ENCODE measurements at places on chromosomes 1 and 21.

DNA sequence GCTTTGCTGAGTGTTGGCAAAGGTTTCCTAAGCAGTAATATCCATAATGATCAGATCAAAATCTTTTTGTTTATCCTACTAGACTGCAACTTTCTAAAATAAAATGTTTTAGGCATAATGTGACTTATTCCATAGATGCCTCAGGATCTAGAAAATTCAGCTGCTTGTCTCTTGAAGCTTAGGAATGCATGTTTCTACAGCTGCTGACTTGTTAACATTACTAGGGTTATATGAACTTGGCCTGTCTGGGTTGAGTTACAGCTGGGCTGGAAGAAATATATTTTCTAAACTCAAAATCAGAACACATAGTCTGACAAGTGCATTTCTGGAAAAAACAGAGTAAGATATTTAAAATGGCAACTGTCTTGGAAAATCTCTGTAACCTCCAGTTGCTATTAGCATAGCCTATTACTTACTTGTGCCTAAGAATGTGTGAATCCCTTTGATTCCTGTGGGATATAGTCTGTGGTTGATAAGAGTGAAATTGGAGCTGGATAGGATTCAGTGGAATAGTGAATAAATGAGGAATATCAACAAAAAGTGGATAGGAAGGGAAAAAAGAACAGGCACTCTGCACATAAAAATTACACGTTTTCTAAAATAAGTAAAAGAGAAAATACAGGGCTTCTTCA is 61.2 kb downstream of the RGS4 start:
- no peak for DNase-seq

GRCh38 chr1:63189677-63190076 is 132.7 kb upstream of the FOXD3 start:
- DNase-seq = peak; percentile 86

- DNase-seq = no peak
Measured at GRCh38 chr1:6358757-6359201, 34.8 kb downstream of the ACOT7 start.

DNA sequence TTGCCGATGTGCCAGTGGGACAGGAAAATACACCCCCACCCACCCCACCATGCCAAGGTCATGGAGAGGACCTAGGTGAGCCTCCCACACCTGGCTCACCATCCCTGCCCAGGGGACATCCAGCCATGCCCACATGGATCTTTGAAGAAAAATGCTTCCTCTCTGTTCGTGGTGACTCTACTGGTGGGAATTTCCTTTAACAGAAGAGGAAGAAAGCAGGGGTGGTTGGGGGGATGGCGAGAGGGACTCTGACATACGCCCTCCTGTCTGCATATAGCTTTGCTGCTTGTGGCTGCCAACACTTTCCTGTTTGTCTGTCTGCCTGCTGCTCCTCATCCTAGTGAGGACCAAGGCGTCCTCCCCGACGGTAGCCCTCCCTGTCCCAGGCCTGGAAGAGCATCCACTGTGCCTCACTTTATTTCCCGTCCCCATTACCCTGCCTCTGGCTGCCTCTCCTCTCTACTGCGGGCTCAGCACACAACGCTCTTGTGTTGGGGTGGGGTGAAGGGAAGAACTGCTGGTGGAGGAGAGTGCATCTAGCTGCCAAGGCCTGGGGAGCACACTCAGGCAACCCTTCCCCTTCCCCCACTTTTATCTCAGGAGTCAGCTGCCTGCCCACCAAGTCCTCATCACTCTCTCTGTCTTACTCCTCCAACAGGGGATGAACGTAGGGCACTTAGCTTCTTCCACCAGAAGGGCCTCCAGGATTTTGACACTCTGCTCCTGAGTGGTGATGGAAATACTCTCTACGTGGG is 2.5 kb downstream of the SEMA4A start:
- DNase-seq = no peak

GRCh38 chr1:234272656-234273312 is 100.5 kb upstream of the COA6 start:
- no peak for DNase-seq

DNA sequence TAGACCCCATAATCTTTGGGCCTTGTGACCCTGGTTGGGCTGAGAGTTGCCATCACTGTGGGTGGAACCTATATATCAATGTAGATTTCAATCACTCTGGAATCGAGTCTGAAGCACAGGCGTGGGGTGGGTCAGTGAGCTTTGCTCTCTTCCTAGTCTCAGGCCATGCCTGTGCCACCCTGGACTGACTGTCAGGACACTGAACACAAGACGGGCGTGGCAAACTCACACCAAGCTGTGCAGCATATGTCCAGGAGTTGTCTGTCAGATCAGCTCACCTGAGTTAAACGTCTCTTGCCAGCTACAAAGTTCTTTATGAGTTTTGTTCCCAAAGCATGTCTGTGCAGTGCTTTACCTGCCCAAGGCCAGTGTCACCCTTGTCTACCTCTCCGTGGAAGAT is 30.9 kb upstream of the ALPL start:
- DNase-seq = no peak

DNA sequence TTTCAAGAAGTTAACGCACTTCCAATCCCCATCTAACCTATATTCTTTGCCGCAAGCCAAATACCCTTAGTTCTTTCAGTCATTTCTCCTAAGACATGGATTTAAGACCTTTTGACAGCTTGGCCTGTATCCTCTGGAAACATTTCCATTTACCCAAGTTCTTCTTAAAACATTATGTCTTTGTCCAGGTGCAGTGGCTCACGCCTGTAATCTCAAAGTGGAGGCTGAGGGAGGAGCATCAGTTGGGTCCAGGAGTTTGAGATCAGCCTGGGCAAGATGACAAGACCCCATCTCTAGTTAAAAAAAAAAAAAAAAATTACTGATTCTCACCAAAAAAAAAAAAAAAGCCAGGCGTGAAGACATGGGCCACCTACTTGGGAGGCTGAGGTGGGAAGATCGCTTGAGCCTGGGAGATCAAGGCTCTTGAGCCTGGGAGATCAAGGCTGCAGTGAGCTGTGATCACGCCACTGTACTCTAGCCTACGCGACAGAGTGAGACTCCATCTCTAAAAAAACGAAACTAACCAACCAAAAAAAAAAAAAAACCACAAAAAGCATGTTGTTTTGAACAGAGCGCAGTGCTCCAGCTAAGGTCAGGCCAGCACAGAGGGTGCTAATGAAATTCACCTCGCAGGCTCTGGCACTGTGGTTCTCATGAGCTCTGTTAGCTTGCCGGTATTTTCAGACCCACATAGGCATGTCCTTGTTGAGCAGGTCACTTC is 36.0 kb downstream of the NUAK2 start:
- DNase-seq = no peak

DNA sequence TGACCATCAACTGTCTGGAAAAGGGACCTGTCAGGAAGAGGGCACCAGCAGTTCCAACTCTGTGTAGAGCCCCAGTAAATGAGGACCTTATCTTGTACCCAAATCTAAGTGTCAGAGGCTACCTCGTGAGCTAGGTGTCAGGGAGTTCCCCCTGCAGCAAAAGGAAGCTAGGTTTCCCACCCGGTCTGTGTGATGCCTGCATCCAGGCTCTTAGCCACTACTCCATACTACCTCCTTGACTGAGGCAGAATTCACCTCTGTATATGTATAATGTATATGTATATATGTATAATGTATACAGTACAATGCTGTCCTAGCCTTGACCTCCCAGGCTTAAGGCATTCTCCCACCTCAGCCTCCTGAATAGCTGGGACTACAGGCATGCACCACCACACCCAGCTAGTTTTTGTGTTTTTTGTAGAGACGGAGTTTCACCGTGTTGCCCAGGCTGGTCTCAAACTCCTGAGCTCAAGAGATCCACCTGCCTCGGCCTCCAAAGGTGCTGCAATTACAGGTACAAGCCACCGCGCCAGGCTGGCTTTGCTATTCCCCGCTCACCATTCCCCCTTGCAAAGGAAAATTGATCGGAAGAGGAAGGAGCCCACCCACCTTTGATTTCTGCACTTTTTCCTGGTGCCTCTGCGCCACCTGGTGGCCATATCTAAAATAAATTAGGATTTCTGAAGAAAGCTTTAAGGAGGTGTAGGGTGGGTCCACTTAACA is 15.7 kb upstream of the LUZP1 start:
- DNase-seq = no peak

DNA sequence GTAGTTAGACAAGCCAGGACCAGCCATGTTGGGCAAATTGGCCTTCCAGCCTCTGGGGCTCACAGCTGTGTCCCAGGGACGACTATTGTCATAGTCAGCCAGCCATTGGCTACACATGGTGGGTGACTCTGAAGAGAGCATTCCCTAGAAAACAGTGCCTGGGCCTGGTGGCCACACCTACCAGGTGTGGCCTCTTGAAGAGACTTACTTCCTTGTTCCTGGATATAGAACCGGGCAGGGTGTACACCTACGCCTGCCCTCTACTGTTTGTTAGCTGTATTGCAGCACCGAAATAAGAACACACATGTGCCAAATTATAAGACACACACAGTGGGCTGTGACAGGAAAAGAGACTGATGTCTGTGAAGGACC is 134.6 kb upstream of the ARHGEF16 start:
- no peak for DNase-seq

DNA sequence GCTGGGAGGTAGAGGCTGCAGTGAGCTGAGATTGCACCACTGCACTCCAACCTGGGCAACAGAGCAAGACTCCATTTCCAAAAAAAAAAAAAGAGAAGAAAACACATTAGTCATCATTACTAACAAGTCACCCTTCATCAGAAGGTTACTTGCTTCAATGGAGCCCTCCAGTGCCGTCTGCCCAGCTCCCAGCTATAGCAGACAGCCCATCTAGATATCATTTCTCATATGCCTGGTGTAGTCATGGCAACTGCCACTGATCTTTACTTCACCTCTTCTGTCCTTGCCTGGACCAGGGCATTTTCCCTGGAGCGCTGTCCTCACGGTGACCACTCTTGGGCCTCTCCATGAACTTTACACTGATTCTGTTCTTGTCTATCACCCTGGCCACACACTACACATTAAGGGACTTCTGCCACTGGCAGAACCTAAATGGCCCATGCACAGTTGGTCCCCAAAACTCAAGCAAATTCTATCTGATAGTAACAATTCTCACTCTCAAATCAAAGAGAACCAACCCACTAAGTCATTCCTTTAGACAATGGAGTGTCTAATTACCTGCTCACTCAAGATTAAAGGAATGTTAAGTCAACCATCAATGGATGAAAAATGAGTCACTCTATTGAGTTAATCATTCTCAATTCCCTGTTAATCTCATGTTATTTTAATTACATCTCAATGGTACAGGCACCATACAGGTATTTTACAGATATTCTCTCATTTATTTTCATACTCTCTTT is 12.9 kb downstream of the GPA33 start:
- no peak for DNase-seq

DNA sequence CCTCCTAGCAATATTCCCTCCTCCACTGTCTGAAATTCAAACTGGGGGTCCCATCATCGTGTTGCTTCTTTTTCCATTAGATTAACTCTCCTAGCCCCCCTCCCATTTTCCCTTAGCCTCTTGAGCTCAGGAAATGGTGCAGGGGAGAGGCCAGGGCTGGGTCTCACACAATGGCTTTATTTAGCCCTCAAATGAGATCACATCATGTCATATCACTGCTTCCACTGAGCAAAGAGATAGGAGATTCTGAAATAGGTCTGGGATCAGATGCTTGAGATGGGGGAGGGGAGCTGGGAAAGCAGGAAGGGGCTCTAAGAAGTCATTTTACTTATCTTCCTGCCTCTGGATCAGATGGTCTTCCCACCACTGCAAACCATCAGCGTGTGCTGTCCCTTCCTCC is 17.8 kb upstream of the ARHGEF2 start:
- no peak for DNase-seq

GRCh38 chr1:109826930-109827349 is 63.2 kb upstream of the EPS8L3 start:
- no peak for DNase-seq

- no peak for DNase-seq
Measured at GRCh38 chr1:157173900-157174410, 35.8 kb upstream of the ETV3 start.

- DNase-seq = no peak
Measured at GRCh38 chr1:31423418-31423947, 10.5 kb downstream of the SERINC2 start.

- DNase-seq = no peak
Measured at GRCh38 chr1:235919833-235920441, 53.2 kb upstream of the LYST start.

DNA sequence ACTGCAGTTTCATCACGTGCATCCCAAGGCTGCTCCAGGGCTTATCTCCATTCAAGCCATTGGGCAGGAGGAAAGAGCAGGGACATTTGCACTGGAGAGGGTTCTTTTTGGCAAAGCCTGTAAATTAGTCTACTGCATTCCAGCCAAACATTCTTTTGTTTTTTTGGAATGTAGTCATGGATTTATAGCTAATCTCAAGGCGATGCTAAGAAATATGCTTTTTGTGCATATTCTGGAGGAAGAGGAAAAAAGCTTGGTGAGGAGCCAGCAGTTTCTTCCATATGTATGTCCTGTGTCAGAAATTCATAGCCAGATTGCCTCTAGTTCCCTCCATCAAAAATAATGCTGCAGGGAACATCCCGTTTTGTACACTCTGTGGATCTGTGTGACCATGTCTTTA is 221.4 kb downstream of the BACH1 start:
- no peak for DNase-seq

GRCh38 chr1:238153939-238154338 is 263.2 kb upstream of the ZP4 start:
- DNase-seq = no peak

DNA sequence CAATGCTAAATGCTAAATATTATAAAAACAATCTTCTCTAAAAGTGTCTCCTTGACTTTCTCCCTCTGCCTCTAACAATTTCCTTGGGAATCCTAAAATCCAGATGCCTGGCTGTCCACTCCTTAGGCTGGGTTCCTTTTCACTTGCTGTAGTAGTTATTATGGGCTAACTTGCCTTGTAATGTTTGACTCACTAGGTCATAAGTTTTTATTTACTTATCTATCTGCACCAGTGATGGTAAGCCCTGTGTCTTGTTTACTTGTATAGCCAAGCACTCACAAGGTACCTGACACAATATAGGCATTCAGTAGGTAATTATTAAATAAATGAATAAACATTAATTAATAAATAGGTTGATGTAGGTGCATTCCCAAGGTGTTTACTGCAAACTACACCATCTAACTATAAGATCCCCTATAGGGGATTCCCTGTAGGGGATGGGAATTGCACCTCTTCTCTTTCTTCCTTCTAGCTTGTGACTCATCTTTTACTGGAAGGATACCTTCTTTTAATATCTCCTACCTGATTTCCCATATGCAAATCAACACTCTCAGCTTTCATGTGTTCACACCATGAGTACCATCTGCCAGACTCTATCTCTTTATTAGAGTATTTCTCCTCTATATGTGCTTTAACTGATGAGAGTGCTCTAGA is 14.7 kb upstream of the CHIA start:
- DNase-seq = no peak

DNA sequence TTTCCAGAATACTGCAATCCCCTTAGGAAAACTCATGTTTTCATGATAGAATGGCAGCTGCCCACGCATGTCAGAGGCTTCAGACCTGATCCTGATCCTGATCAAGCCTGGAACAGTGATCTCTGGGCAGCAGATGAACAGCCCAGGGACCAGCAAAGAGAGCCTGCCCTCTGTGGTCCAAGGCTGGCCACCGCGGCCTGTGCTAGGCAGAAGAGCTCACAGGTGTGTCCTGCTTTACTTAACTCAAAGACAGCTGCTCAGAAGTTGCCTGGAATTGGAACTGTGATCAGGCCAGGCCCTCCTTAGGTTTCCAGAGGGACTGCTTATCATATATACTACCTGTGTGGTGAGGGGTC is 21.2 kb upstream of the BCAR3 start:
- DNase-seq = no peak

GRCh38 chr1:109818271-109818987 is 54.7 kb upstream of the EPS8L3 start:
- DNase-seq = no peak

Measured in NCI-H1417 treated with DMSO at 0.1 percent for 48 hours (cell line).